ENCODE measurements at places on chromosomes 16 and 17. TPM values are rescaled to one million over a fixed set of nuclear protein-coding genes. Genes with fewer than 3 reads are reported as not detected.

The CCL7 gene
- total RNA-seq, result 4.9 TPM

GRCh38 chr17:57261084-57261461, 4.8 kb downstream of the MSI2 start:
- DNase-seq, result no peak

- DNase-seq, result peak; percentile 95
These were observed 20.9 kb upstream of the KRT19 start for GRCh38 chr17:41548844-41549595.

DNA sequence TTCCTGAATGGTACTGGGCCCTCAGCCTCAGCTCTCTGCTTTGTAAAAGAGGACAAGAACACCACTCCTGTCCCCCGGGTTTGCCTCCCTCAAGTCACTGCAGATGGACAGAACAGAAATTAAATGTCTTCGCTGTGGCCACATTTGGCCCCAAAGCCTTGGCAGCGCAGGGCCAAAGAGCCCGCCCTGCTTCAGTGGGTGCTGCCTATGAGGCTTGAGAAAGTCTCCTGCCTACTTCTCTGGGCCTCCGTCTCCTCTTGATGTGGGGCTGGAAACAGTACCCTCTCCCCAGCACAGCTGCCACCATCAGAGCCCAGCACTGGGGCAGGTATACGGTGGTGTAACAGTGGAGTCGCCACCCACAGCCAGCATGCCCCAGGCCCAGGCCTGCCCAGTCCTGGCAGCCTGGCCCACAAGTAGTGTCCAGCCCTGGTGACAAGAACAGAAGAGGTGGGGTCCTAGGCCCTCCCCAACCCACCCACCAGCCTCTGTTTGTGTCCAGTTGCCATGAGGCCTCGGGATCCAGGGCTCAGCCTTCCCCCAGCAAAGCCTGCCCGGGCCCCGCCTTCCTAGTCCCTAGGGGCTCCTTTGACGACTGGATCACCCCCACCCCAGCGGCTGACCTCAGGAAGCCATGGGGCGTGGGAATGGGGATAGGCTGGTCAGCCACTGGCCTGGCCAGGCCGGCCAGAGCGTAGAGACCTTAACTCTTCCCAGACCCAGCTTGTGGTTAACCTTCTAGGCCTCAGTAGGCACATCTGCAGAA, 3.9 kb upstream of the TPPP3 start:
- no peak for DNase-seq

DNA sequence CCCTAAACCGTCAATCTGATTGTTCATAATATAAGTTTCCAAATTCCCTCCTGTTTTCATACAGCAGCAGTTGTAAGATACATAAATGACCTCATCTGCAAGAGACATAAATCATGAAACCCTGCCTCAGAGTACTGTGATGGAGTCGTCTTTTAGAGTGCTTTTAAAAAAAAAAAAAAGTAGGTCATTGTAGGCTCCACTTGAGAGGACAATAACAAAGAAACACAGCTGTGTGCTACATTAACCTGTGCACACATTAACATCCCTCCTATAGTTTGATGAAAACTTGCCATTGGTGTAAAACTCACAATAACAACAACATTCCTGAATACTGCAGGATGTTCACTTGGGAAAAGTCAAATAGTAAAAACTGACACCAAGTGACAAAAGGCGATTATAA, 56.5 kb downstream of the XPO6 start:
- DNase-seq, result no peak
